Astrocyte of the spinal cord (primary cell): ENCODE measurements at places on chromosomes 11 and 22.

- no peak for DNase-seq
Measured at GRCh38 chr11:62409831-62410230, 9.0 kb upstream of the SCGB1A1 start.

DNA sequence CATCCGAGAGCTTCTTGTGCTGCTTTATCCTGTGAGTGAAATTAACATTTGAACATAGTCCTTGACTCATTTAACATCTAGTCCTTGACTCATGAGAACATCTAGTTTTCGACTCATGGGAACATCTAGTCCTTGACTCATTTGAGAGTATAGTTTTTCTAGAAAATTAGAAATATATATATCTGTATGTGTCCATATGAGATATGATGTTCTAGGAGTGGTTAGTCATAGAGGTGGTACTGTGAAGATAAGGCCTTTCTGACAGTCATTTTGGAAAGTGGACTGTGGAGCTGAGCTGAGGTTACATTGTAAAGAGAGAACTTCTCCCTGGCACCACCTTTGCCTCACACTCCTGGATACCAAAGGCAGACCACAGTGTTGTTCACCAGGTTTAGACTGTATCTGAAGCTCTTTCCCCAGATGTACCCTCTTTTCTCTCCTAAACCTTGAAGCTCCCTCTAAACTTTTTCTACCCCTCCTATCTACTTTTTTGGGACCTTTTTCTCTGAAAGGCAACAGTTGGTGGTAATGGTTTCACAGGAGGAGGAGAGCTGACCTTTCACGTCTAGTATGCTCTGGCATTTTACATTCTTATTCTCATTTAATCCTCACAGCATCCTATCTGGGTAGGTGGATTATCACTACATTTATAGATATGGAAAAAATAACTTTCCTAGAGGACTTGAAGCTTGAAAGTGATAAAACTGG, 67.2 kb downstream of the PPP2R1B start:
- DNase-seq, result no peak

DNA sequence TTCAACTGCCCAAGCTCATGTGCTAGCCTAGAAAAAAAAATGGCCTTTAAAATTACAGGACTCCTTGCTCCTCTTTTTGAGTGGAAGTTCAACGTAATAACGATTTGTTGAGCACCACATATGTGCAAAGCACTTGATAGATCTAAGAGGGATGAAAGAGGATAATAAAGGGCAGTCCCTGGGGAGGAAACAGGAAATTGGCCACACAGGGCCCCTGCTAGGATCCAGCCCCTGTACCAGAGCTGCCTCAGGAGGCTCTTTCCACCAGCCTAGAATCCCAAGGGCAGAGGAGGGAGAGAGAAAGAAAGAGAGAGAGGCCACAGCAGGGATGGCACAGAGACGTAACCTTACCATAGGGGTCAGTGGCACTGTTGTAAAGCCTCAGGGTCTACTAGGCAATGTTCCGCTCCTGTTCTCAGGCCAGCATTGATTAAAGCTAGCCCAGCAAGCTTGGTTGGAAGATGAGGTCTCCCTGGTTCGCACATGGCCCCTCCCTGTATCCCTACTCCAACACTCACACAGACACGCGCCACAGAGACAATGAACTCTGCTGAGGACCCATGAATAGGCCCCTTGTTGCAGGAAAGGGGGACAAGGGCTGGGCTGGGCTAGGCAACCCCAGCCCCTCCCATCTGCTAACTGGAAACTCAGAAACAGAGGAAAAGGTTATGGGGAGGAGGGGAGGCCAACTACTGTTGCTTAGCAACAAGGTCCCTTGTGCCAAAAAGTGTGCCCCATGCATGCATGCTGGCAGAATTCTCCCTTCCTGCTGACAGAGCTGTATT, at the start of gene TMPRSS5:
TMPRSS5 (minus strand) TSS at position 438 of the 785 bp plus-strand sequence; CDS start at position 354, 84 bp downstream.
- DNase-seq, result no peak

DNA sequence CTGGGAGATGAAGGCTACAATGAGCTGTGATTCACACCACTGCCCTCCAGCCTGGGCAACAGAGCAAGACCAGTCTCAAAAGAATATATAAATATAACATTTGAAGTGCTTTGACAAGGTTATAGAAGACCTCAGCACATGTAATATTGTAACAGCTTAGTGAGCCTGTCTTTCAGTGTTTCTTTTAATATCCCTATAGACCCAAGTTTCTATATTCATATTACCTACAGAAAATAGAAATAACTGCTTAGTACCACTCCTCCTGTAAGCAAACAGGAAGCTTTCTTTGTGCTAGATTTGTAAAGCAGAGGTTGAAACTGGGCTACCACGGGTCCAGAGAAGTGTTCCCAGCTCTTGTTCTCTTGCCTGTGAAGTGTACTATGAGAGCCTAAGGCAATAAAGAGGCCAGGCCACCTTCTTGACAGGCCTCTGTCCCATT, 68.2 kb downstream of the PPP2R1B start:
- no peak for DNase-seq

DNA sequence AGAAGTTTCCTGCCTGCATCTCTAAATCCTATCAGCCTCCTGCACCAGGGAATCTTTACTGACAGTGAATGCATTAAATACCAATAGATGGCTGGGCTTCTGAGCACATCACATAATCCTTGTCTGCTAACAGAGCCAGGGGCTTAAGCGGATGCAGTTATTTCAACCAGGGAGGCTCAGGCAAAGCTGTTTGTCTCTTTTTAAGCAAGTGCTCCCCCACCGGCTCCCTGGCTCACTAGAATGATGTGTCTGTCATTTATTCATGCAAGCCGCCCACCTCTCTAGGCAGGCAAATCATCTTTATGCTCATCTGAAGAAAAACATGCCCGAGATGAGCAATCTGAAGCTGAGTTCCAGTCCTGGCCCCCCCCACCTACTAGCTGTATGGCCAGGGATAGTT, 182.3 kb downstream of the TENM4 start:
- no peak for DNase-seq

- DNase-seq, result no peak
Measured at GRCh38 chr11:10686311-10686710, 7.2 kb downstream of the IRAG1 start.

DNA sequence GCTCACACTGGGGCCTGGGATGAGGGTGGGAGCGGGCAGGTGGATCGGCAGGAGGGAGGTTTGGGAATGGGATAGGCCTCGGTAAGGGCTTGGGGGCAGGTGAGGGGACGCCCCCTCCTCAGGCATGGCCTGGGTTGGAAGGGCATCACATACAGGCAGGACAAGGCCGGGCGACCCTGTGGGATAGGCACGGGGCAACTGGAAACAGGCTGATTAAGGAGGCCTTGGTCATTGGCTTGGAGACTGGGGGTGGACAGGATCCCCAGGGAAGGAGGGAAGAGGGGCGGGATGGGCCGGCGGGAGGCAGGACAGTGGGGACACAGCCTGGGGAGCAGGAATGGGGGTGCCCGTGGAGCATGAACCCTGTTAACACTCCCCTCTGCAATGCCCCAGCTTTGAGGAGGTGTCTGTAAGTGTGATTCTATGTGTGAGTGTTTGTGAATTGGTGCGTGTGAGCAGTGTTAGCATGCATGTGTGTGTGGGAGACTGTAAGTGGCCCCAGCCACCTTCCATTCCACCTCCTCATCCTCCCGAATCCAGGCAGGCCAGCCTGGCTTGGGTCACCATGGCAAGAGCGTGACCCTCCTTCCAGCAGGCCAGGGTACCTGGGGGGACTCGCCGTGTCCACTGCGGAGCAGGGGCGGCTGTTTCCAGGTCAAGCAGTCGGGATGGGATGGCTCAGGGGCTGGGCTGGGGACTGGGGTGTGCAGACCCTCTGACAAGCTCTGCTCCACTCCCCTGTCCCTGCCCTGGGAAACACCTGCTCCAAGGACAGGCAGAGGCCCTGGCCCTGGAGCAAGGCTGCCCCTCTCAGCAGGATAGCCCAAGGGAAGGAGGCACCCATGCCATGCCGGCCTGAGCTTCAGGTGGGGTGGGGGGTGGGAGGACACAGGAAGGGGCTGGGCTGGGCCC, 3.4 kb upstream of the PIM3 start:
- no peak for DNase-seq

GRCh38 chr11:134518616-134519389, 106.8 kb upstream of the B3GAT1 start:
- no peak for DNase-seq

GRCh38 chr22:21938906-21939305, 13.7 kb downstream of the PPM1F start:
- no peak for DNase-seq

DNA sequence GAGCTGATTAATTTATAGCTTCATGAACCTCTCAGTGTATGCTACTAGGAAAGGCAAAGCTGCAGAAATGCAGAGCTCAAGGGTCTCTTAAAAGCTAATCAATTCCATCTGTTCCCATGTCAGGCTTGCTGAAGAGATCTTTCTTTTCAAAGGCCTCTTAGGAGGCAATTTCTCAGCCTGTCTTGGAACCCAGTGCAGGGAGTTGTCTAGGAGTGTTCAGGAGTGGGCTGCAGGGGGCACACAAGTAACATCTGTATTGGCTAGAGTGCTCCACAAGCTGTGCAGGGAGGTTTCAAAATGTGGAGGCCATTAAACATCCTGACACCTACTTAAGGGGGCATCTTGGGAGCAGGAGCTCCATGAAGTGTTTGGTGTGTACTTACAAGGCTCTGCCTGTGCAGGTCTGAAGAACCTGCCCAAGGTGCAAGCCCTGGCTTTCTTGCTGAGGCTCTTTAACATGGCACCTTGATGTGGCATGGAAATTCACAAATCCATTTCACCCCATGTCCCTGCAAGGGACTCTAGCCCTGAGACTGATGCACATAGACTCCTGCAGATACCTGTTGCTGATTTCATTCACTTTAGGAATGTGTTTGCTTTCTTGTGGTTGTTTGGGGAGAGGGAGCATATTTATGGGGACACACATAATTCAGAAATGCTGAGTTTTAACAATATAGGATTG, 134.7 kb downstream of the ME3 start:
- DNase-seq, result peak; percentile 22

DNA sequence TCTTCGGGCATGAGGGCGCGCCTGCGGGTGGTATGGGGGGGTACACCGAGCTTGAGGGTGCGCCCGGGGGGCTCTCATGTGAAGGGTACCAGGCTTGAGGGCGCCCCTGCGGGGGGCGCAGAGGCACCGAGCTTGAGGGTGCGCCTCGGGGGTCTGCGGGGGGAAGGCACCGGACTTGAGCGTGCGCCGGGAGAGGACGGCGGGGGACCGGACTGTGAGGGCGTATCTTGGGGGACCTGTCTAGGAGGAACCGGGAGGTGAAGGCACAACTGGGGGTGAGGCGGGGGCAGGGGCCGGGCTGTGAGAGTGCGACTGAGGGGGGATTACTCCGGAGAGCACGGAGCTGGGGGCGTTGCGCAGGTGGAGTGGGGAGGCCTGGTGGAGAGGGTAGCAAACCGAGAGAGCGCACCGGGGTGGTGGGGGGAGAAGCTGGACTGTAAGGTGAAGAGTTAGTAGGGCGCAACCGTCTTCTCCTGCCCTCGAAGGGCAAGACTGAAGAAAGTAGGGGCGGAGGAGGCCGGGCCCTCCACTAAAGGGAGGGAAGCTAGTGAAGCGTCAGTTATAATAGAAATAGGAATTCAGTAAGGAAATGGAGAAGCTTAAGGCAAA, 1.1 kb upstream of the DDX6 start:
- no peak for DNase-seq

DNA sequence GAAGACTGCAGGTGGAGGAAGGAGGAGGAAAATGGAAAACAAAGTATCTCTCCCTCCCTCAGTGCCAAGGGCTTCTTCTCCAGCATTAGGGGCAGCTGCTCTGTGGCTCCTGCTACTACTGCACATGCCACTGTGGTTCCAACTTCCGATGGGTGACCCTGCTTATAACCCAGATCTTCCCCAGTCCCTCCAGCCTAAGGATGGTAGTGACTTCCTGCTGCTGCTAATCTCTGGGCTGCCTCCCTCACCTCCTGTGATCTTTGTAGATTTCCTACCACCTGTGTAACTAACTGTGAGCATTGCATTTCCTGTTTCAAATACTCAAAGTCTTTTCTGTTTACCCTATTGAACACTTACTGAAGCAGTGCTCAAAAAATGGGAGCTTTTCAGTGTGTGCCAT, 28.7 kb upstream of the TRPC6 start:
- no peak for DNase-seq
